ENCODE measurements at places on chromosomes 1 and 21. TPM values are rescaled to one million over a fixed set of nuclear protein-coding genes. Genes with fewer than 3 reads are reported as not detected.

GRCh38 chr1:106984801-106985200, 71.7 kb upstream of the PRMT6 start:
- H3K27ac ChIP-seq: no peak overlapping the region
- DNase-seq: no peak
- H3K27me3 ChIP-seq: no peaks in the 10 kb centered on the region
- no peaks in the 10 kb centered on the region for H3K36me3 ChIP-seq
- H3K4me3 ChIP-seq: no peak overlapping the region

- peak; percentile 67 for DNase-seq
- peaks cover 2% of the 10 kb centered on the region for H3K27me3 ChIP-seq
- H3K4me1 ChIP-seq: no peaks in the 10 kb centered on the region
- peaks cover 54% of the 10 kb centered on the region for H3K36me3 ChIP-seq
- H3K4me3 ChIP-seq: no peak overlapping the region
- H3K27ac ChIP-seq: no peak overlapping the region
These were observed 13.9 kb downstream of the DDX20 start for GRCh38 chr1:111769517-111770146.

DNA sequence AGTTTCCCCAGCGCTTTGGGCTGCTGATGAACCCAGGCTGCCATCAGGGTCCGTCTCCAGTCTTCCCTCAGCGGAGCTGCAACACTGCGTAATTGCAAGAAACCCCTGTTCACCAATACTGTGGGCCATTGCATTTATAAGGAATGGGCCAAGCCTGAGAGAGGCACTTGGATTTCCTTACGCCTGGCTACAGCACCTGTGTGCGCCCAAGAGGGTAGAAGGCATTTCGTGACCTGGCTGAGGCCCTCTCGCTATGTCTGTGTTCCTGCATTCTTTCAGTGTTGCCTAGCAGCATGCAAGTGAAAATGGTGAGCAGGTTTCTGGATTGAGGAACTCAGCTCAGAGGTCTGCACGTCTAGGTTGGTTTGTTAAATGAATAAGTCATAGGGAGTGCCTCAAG, 12.0 kb upstream of the OR2W3 start:
- no peak for DNase-seq
- no peak overlapping the region for H3K4me3 ChIP-seq
- no peaks in the 10 kb centered on the region for H3K36me3 ChIP-seq
- no peaks in the 10 kb centered on the region for H3K27me3 ChIP-seq
- no peak overlapping the region for H3K27ac ChIP-seq

GRCh38 chr1:36134505-36135329, 9.7 kb upstream of the COL8A2 start:
- peaks cover 6% of the 10 kb centered on the region for H3K4me1 ChIP-seq
- no peaks in the 10 kb centered on the region for H3K27me3 ChIP-seq
- DNase-seq: peak; percentile 85
- peak overlapping the region; percentile 38 for H3K27ac ChIP-seq

GRCh38 chr1:206419250-206419649, 51.0 kb upstream of the IKBKE start:
- H3K27me3 ChIP-seq: no peaks in the 10 kb centered on the region
- DNase-seq: peak; percentile 34
- H3K27ac ChIP-seq: no peak overlapping the region
- H3K36me3 ChIP-seq: peaks cover 16% of the 10 kb centered on the region

DNA sequence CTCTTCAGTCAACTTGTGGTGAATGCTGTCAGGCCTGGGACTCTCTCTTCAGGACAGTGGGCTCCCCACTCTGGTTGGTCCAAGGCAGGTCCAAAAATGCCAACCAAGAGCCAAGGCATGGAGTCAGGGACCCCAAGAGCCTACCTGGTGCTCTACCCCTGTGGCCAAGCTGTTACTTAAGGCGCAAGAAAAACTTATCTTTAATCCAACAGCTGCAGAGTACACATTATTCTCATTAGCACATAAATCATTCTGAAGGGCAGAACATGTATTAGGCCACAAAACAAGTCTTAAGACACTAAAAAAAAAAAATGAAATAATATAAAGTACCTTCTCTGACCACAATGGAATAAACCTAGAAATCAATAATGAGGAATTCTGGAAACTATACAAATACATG, 65.7 kb downstream of the FAF1 start:
- H3K4me1 ChIP-seq: no peaks in the 10 kb centered on the region
- H3K27ac ChIP-seq: no peak overlapping the region
- peaks cover 12% of the 10 kb centered on the region for H3K36me3 ChIP-seq
- no peak for DNase-seq
- H3K27me3 ChIP-seq: no peaks in the 10 kb centered on the region
- no peak overlapping the region for H3K4me3 ChIP-seq

DNA sequence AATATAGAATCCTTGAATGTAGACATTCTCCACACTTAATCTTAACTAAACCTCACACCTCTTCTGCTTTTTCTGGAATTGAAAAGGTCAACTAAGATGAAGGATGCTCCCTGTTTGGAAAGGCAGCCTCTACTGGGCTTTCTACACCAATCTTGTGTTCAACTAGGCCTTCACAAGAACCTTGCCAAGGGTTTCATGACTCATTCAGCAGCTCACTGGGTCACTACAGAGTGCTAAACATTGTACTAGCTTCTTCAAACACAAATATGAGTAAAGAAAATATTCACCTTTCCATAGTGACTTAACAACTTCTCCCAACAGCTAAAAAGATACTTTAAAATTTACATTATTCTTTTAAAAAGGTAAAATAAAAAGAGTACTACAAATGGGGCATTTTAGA, 135.3 kb upstream of the PRMT6 start:
- H3K4me3 ChIP-seq: no peak overlapping the region
- no peaks in the 10 kb centered on the region for H3K36me3 ChIP-seq
- no peak overlapping the region for H3K27ac ChIP-seq
- no peak for DNase-seq

- H3K27me3 ChIP-seq: no peaks in the 10 kb centered on the region
- H3K36me3 ChIP-seq: no peaks in the 10 kb centered on the region
- H3K27ac ChIP-seq: no peak overlapping the region
- no peak overlapping the region for H3K4me3 ChIP-seq
- DNase-seq: no peak
These were observed 107.6 kb downstream of the SNX7 start for GRCh38 chr1:98769162-98769561.

DNA sequence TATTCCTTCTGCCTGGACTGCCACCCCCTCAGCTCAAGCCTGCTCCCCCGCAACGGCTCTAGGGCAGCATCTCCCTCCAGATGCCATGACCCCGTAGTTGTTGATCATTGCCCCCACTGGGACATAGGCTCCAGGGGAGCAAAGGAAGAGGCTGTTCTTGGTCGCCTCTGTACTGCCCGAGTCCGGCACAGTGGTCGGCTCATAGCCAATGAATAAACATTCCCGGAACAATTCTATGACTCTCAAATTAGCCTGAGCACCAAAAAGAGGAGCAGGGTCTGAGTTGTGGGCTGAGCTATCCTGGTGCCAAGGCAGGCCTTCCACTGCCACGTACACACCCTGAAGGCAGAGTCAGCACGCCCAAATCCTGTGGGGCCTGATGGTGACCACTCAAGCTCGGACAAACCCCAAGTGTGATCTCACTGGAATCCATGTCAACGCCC, 33.1 kb downstream of the CAPZB start:
- H3K36me3 ChIP-seq: peaks cover 14% of the 10 kb centered on the region
- no peaks in the 10 kb centered on the region for H3K27me3 ChIP-seq
- H3K27ac ChIP-seq: no peak overlapping the region
- H3K4me1 ChIP-seq: peaks cover 4% of the 10 kb centered on the region
- no peak overlapping the region for H3K4me3 ChIP-seq

GRCh38 chr1:81511281-81511680, 289.5 kb upstream of the ADGRL2 start:
- no peaks in the 10 kb centered on the region for H3K27me3 ChIP-seq
- no peak overlapping the region for H3K27ac ChIP-seq
- H3K4me1 ChIP-seq: no peaks in the 10 kb centered on the region
- H3K36me3 ChIP-seq: no peaks in the 10 kb centered on the region
- no peak overlapping the region for H3K4me3 ChIP-seq

DNA sequence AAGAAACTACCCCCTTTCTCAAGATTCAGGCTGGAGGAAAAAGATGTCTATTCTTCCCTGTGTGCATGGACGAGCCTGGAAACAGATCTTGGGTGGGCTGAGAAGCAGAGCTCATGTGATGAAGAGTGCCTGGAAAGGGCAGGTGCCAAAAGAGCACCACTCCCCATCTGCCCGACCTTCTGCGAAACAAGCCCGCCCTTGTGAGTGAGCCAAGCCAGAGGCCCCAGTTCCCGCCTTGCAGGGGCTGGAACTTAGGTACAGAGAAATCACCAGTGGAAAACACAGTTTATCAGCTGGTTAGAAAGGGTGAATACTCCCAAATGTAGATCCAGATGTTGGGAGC, 26.7 kb upstream of the A3GALT2 start:
- H3K27me3 ChIP-seq: no peaks in the 10 kb centered on the region
- H3K4me1 ChIP-seq: peaks cover 30% of the 10 kb centered on the region
- H3K4me3 ChIP-seq: peak overlapping the region; percentile 71
- DNase-seq: peak; percentile 23
- H3K36me3 ChIP-seq: peaks cover 37% of the 10 kb centered on the region

Gene FMO5
- total RNA-seq: 0.22 TPM

Gene VANGL1
- 12.7 TPM for total RNA-seq

Gene PLEKHA6
- total RNA-seq: 0.29 TPM

Gene ERG
- not detected for total RNA-seq

Gene SLC44A3
- not detected for total RNA-seq

Measured in K562 (cell line).